ENCODE measurements at places on chromosomes 7 and 10.
A peak's percentile ranks its signal among the peaks of the same experiment; 100 is the strongest.

DNA sequence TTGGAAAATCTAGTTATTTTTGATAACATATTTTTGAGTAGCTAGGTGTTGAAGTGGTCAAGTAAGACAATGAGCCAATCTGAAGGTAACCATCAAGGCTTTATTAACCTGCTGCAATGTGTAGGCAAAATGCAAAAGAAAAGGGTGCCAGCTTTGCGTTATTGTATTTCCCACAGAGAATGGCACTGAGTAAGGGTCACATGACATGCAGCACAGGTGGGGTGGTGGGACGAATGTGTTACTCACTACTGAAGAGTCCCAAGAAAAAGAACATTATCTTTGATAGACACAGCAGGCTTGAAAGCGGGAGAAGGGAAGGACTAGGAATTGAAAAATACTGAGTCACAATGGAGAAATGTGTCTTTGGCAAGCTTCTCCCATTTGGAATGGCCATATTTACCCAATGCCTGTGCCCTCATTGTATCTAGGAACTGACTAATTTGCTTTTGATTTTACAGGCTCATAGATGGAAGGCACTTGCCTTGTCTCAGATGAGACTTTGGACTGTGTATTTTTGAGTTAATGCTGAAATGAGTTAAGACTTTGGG, 898.6 kb upstream of the POT1 start:
- DNase-seq, result no peak

DNA sequence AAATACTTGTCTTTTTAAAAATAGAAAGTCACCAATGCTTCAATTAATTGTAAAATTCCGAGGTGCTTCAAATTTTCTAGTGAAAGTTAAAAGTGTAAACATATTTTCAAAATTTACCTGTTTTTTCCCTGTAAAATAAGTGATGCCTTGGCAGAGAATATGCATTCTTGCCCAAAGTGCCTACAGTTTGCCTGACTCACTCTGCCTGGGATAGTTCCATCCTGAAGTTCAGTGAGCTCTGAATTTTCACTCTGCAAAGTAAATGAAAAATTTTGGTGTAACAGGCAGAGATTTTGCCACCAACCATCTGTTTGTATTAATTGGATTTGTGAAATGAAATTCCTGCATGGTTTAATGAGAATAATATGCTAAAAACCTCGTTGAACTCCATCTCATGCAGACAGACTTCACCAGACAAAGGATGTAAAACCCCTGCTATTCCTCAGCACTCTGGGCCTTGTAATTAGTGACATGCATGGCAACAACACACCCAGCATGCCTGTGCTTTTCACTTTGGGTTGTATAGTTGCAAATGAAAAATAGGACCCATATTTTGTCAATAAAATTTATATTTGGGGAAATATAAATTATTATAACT, 117.4 kb upstream of the GNAI1 start:
- DNase-seq, result no peak

DNA sequence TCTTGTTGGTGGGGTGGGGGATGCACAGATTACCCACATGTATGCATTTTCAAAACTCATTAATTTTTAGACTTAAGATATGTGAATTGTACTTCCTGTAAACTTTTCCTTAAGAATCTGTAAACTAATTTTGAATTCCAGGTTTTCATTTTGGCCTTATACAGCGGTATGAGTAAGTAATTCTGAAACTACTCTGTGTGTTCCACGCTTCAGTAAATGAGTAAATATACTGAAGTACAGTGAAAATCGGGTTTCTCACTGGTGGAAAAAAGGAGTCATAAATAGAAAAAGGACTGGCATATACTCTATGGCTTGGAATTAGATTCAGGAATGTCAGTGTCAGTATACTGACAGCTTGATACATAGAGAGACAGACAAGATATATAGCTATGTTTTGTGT, 72.8 kb downstream of the CTTNBP2 start:
- no peak for DNase-seq

DNA sequence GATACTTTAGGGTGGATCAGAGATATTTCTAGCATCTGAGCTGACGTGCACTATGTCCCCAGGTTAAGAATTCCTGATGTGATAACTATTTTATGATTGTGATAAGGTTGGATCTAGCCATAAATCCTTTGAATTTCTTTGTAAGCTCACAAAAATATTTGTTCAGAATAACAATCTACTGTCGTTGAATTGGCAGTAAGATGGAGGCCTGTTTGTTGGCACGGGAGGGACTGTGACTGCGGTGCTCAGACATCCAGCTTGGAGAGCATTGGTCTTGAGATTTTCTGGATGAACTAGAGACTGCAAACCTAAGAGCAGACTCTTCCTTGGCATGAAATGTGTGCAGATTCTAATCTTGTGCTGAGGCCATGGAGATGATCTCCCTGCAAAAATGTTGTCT, 131.1 kb downstream of the LRRC4 start:
- DNase-seq, result no peak

DNA sequence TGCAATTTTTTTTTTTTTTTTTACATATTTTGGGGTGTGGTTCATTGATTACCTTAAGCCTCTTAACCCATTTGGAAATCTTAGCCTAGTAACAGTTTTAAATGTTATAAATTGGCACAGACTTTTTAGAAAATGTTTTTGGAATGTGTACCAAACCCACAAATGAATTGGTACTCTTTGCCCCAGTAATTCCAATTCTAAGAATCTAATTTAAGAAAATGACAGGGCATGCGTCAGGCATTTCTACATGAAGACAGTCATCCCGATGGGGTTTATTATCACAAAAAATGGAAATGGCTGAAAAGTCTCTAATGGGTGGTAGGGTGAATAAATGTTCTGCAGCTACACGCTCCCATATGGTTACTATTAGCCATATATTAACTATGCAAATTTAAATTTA, 54.9 kb downstream of the ITIH5 start:
- no peak for DNase-seq

GRCh38 chr10:119281581-119282071, 74.3 kb downstream of the GRK5 start:
- DNase-seq, result no peak

- no peak for DNase-seq
Measured at GRCh38 chr7:158353606-158354570, 233.7 kb downstream of the PTPRN2 start.

DNA sequence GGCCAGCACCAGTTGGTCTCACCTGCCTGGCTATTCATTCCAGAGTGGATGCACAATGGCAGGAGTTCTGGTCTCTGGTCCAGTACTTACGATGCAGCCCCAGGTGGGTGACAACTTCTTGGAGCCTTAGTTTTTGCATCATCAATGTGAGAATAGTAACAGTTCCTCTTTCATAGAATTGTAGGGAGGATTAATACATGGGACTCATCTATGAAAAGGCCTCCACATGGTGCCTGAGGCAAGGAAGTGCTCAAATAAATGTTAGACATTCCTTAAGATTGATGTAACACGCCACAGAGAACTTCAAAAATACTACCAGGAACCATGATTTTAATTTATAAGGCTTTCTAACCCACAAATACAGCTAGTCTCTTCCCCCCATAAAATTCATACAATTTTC, 120.1 kb upstream of the CHST15 start:
- no peak for DNase-seq

- DNase-seq, result no peak
Measured at GRCh38 chr7:141709749-141710148, 1.6 kb downstream of the WEE2 start.

DNA sequence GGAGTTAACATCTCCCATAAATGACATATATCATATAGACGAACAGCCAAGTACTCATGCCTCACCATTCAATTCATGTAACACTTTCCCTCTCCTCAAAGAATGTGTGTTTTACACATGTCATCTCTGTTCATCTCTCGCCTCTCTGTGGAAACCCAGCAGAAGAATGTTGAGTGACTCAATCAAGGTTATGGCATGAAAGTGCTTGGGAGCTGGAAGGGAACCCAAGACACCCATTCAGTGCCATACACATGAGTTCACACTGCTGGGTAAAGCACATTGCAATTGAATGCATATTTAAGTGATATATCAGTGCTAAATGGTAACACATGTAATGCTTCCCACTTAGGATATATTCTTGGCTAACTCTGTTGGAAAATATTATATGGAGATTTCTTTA, 322.9 kb downstream of the PTEN start:
- DNase-seq, result no peak

- DNase-seq, result peak; percentile 50
Measured at GRCh38 chr7:100483722-100484672, at the start of gene NYAP1. Gene NYAP1 (plus strand): TSS chr7:100483927. CDS start chr7:100485312, 1,385 bp downstream.

DNA sequence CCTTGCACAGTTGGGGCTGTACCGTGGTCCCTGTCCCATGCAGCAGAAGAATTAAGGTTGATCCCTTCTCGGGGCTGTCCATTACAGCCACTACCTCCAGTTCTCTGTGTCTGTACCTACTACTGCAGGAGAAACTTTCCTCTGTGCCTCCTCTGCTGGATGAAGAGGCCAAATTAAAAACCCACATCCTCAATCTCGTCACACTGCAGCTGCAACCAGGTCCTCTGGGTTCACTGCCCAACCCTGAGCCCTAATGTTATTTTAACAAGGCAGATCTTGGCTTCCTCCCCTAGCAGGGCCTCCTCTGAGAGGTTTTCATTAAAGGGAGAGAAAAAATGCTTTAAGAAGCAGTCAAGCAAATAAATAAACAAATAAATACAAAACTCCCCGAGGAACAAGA, 66.6 kb downstream of the PLXNA4 start:
- no peak for DNase-seq

- DNase-seq, result no peak
Measured at GRCh38 chr7:17681965-17682364, 258.3 kb downstream of the SNX13 start.

- no peak for DNase-seq
Measured at GRCh38 chr10:61907587-61907986, 6.1 kb downstream of the ARID5B start.

GRCh38 chr10:43980715-43981114, 332.0 kb upstream of the ZNF32 start:
- no peak for DNase-seq

Data from T-helper 1 cell (primary cell).